ENCODE measurements at places on chromosomes 4 and X. TPM values are rescaled to one million over a fixed set of nuclear protein-coding genes. Genes with fewer than 3 reads are reported as not detected.

GRCh38 chr4:180571516-180572055 lies 1671.6 kb upstream of the TENM3 start:
- H3K4me1 ChIP-seq = no peaks in the 10 kb centered on the region
- no peak for DNase-seq
- H3K36me3 ChIP-seq = no peaks in the 10 kb centered on the region
- no peak overlapping the region for H3K27ac ChIP-seq
- no peaks in the 10 kb centered on the region for H3K27me3 ChIP-seq
- H3K4me3 ChIP-seq = no peak overlapping the region

GRCh38 chr4:14575919-14576318 lies 426.4 kb upstream of the CPEB2 start:
- no peak overlapping the region for H3K4me3 ChIP-seq
- no peak overlapping the region for H3K27ac ChIP-seq
- no peaks in the 10 kb centered on the region for H3K4me1 ChIP-seq
- DNase-seq = no peak
- H3K27me3 ChIP-seq = no peaks in the 10 kb centered on the region
- H3K36me3 ChIP-seq = no peaks in the 10 kb centered on the region

- no peak overlapping the region for H3K4me3 ChIP-seq
- no peaks in the 10 kb centered on the region for H3K36me3 ChIP-seq
- H3K4me1 ChIP-seq = no peaks in the 10 kb centered on the region
- DNase-seq = no peak
These were observed 2.0 kb upstream of the ATP2B3 start for GRCh38 chrX:153515435-153515834.

- no peak for DNase-seq
- no peaks in the 10 kb centered on the region for H3K27me3 ChIP-seq
- no peaks in the 10 kb centered on the region for H3K36me3 ChIP-seq
- H3K4me3 ChIP-seq = peak overlapping the region; percentile 31
- H3K4me1 ChIP-seq = peaks cover 23% of the 10 kb centered on the region
These were observed 670 bp downstream of the PAPSS1 start for GRCh38 chr4:107719207-107719921.

XAGE2 gene
- total RNA-seq = not detected

PPBP gene
- total RNA-seq = not detected

ZDHHC15 gene
- total RNA-seq = not detected
